LHCN-M2 (cell line): ENCODE measurements at places on chromosomes 5 and 9. TPM values are rescaled to one million over a fixed set of nuclear protein-coding genes. Genes with fewer than 3 reads are reported as not detected.

PCDHB12 gene
- total RNA-seq: 3.1 and 3.6 TPM in 2 replicates

SMIM33 gene
- total RNA-seq: not detected in 2 replicates

CAAP1 gene
- 18.5 and 18.9 TPM in 2 replicates for total RNA-seq

ARL14EPL gene
- total RNA-seq: 0.40 TPM in 1 of 2 replicates, not detected in the other

FBLL1 gene
- 0.32 and 0.52 TPM in 2 replicates for total RNA-seq

SHROOM1 gene
- total RNA-seq: 13.3 and 13.4 TPM in 2 replicates

MLANA gene
- total RNA-seq: 0.11 TPM in 1 of 2 replicates, not detected in the other

TTC39B gene
- 9.0 and 9.2 TPM in 2 replicates for total RNA-seq

IRX2 gene
- 5.3 and 6.7 TPM in 2 replicates for total RNA-seq

TMEM215 gene
- total RNA-seq: not detected in 2 replicates

NDUFS4 gene
- total RNA-seq: 78.8 and 90.5 TPM in 2 replicates

AHRR gene
- 43.2 and 52.0 TPM in 2 replicates for total RNA-seq

PGGT1B gene
- 9.3 and 11.0 TPM in 2 replicates for total RNA-seq

ST8SIA4 gene
- 11.2 and 13.9 TPM in 2 replicates for total RNA-seq

PPP6C gene
- total RNA-seq: 38.3 and 38.4 TPM in 2 replicates
